ENCODE measurements at places on chromosomes 7 and 10. TPM values are rescaled to one million over a fixed set of nuclear protein-coding genes. Genes with fewer than 3 reads are reported as not detected.

The PTN gene
- total RNA-seq, result 10.1 TPM

The MYO1G gene
- 3.6 TPM for total RNA-seq

The PTPN20 gene
- total RNA-seq, result 9.5 TPM

The MSMB gene
- total RNA-seq, result not detected

The SEMA3E gene
- total RNA-seq, result 22.1 TPM

The MMD2 gene
- total RNA-seq, result 1.1 TPM

DNA sequence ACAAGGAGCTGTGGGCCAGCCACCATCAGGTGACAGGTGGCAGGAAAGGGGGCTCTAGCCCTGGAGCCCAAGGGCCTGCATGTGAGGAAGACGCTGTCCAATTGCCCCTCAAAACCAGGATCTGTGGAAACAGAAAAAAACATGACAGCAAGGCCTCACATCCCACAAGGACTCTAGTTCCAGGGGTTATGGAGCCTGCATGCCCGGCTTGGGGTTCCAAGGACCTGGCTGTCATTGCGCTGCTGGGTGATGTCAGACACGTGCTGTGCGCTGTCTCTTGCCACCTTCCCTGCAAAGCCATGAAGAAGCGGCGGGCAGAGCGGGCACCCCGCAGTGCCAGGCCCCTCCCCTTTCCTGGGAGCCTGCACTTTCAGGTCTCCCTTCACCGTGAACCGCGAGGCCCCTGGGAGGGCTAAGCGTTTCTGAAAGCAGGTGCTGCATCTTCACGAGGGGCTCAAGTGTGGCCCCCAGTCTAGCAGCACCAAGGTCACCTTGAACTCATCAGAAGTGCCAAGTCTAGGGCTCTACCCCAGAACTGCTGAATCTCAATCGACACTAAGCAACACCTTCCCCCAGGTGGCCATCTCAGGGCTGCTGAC lies 15.1 kb upstream of the CRYGN start:
- ATAC-seq, result no peak

DNA sequence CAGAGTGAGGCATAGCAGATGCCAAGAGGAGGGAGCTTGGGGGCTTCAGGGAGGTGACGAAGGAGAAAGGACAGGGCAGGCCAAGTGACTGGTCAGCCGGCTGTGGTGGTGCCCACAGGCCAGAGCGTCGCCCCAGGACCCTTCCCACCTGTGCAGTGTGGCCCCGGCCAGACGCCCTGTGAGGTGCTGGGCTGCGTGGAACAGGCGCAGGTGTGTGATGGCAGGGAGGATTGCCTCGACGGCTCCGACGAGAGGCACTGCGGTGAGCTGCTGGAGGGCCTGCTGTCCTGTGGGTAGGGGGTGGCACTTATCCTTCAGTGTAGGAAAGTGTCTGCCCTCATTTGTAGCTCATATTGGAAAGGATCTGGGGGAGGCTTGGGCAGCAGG lies 26.8 kb upstream of the ZNF467 start:
- ATAC-seq, result no peak

DNA sequence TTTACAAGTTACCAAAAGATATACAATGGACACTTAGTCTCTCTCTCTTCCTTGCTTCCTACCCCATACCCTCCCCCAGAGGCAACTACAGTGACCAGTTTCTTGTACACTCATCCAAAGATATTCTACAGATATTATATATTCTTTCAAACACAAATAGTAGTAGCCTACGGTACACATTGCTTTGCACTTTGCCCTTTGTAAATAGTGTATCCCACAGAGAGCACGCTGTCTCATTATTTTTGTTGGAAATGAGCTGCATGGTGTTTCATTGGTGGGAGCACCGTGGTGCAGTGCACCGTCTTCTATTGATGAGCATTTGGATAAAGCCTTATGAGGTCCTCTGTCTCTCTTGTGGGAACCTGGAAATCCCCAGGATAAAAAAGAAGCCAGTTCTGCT lies 24.2 kb downstream of the STRA8 start:
- ATAC-seq, result no peak

DNA sequence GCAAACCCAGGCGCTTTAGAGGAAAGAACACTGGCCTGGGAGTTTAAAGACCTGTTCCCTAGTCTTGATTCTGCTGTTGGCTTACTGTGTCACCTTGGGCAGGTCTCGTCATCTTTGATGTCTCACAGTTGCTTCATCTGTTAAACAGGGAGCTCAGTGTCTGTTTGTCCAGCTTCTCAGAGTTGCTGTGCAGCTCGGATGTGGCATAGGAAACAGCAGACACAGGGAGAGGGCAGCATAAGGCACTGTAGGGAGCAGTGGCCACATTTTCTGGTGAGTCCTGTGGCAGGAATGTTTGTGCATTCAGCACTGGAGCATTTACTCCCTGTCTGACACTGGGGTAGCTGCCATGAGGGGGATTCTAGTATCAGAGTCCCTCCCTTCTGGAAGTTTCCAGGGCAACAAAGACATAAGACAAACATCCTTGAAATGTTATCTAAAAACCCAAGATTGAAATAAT lies 2.0 kb downstream of the REPIN1 start:
- ATAC-seq, result no peak

DNA sequence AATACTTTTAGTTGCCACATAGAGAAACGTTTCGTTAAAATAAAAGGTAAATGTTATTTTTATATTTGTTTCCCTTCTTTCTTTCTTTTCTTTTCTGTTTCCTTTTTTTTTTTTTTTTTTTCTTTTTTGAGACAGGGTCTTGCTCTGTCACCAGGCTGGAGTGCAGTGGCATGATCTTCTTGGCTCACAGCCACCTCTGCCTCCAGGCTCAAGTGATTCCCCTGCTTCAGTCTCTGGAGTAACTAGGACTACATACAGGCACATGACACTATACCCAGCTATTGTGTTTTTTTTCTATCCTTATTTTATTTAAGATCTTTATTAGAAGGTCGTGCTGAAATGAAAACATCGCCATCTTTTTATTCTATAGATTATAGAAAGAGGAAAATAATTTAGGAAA lies 661.8 kb upstream of the MBL2 start:
- no peak for ATAC-seq

DNA sequence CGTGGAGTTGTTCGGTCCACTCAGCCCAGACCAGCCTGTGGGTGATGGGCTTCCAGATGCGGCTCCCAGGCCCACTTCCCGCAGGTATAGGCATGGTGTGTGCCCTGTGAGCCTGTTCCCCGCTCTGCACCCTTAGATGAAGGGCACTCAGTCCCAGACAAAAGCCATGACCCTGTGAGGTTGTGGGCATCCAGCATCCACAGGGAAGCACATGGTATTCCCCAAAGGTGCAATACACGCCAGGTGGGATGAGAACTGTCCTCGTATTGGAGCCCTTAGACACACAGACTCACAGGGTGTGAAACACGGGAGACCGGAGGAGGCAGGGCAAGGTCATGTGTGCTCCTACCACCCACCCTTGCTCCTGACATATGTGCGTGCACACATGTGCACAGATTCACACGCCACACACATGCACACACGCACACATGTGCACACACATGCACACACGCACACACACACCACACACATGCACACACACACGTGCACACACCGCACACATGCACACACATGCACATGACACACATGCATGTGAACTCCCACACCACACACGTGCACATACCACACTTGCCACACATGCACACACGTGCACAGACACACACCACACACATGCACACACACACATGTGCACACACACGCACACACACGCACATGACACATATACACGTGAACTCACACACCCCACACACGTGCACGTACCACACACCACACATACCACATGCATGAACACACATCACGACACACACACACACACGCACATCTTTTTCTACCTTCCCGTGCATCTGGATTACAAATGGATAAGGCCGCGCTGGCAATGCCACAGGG lies 319.4 kb downstream of the WDR37 start:
- no peak for ATAC-seq

GRCh38 chr7:98949336-98950044 lies 71.2 kb downstream of the TRRAP start:
- ATAC-seq, result no peak
